ENCODE measurements at places on chromosomes 1 and 21. TPM values are rescaled to one million over a fixed set of nuclear protein-coding genes. Genes with fewer than 3 reads are reported as not detected.

Gene TSEN15
- total RNA-seq, result 79.7 TPM

- no peak overlapping the region for H3K4me3 ChIP-seq
- H3K27me3 ChIP-seq, result no peaks in the 10 kb centered on the region
- no peak overlapping the region for H3K27ac ChIP-seq
- H3K4me1 ChIP-seq, result no peaks in the 10 kb centered on the region
- no peak for DNase-seq
- H3K36me3 ChIP-seq, result no peaks in the 10 kb centered on the region
Measured at GRCh38 chr1:3560251-3560871, 50.9 kb downstream of the MEGF6 start.

- no peaks in the 10 kb centered on the region for H3K27me3 ChIP-seq
- no peaks in the 10 kb centered on the region for H3K4me1 ChIP-seq
- no peak overlapping the region for H3K27ac ChIP-seq
- no peak overlapping the region for H3K4me3 ChIP-seq
- DNase-seq, result no peak
- no peaks in the 10 kb centered on the region for H3K36me3 ChIP-seq
Measured at GRCh38 chr1:22349362-22350043, 102.1 kb upstream of the ZBTB40 start.

- H3K27me3 ChIP-seq, result no peaks in the 10 kb centered on the region
- no peak overlapping the region for H3K27ac ChIP-seq
- no peak overlapping the region for H3K4me3 ChIP-seq
- no peaks in the 10 kb centered on the region for H3K36me3 ChIP-seq
- DNase-seq, result no peak
- no peaks in the 10 kb centered on the region for H3K4me1 ChIP-seq
Measured at GRCh38 chr1:101960142-101960541, 36.6 kb downstream of the OLFM3 start.

DNA sequence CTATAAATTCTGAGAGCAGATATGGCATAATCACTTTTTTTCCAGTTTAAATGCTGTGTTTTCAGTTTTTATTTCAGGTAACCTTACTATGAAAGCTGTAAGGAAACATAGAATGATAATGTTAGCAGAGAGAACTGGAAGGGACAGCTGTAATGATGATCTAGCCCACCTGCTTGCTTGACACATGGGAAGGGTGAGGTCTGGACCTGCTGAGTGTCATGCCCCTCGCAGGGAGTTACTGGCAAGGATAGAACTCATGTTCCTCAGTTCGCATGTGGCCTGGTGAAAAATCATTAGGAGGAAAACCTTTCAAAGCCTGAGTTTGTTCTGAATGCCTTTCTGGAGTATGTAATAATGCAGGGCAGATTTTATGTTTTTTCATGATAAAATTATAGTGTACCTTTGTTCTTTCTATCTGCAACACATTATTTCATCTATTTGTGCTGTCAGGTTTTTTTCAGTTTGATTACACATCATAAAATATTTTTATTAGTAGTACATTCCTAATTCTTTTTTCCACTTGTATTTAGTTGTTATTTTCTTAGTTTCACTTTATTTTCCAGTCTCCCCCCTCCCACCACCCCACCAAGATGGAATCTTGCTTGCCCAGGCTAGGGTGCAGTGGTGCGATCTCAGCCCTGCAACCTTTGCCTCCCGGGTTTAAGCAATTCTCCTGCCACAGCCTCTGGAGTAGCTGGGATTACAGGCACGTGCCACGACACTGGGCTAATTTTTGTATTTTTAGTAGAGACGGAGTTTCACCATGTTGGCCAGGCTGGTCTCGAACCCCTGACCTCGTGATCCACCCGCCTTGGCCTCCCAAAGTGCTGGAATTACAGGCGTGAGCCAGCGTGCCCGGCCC lies 8.0 kb downstream of the DDI2 start:
- no peak overlapping the region for H3K27ac ChIP-seq
- DNase-seq, result no peak
- no peaks in the 10 kb centered on the region for H3K27me3 ChIP-seq
- H3K4me3 ChIP-seq, result no peak overlapping the region

DNA sequence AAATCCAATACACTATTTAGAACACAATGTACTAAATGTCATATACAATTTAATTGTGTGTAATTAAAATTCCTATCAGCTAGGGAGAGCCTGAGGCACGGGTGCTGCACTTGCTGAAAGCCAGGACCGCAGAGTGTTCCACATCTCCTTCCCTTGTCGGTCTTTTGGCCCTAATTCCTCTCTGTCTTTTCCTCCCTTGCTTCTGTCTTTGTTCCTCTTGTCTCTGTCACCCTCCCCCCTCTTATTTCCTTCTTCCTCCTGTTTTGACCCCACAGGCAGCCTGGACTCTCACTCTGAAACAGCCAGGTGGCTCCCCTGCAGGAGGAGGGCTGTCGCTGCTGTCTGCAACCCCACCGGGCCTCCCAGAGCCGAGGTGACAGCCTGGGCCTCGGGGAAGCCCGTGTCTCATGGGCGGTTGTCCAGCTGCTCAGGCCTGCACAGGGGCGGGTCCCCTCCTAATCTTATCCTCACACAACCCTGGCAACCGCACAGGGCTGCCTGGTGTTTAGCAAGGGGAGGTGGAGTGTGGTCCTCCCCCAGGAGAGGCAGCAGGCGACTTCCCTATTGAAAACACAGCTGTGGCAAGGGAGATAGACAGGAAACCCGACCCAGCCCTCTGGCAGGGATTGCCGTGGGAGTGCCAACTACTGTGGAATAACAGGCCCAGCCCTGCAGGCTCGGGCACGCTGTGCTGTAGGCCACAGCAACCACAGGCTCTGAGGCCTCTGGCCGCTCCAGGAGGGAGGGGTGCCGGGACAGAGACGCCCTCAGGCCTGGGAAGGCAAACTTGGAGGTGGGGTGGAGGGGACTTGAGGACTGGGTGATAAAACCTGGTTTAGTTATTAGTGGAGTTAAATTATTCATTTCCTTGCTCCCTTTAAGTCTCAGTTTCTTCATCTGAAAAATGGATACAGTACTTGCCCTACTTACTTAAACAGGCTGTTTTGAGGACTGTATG lies 68.8 kb upstream of the WDR26 start:
- no peak overlapping the region for H3K4me3 ChIP-seq
- no peaks in the 10 kb centered on the region for H3K4me1 ChIP-seq
- H3K27ac ChIP-seq, result no peak overlapping the region
- no peaks in the 10 kb centered on the region for H3K27me3 ChIP-seq
- H3K36me3 ChIP-seq, result no peaks in the 10 kb centered on the region

Gene LTN1
- 48.9 TPM for total RNA-seq

Gene AMPD2
- total RNA-seq, result 72.3 TPM

Gene RGSL1
- total RNA-seq, result 0.22 TPM

Gene CHD5
- not detected for total RNA-seq

DNA sequence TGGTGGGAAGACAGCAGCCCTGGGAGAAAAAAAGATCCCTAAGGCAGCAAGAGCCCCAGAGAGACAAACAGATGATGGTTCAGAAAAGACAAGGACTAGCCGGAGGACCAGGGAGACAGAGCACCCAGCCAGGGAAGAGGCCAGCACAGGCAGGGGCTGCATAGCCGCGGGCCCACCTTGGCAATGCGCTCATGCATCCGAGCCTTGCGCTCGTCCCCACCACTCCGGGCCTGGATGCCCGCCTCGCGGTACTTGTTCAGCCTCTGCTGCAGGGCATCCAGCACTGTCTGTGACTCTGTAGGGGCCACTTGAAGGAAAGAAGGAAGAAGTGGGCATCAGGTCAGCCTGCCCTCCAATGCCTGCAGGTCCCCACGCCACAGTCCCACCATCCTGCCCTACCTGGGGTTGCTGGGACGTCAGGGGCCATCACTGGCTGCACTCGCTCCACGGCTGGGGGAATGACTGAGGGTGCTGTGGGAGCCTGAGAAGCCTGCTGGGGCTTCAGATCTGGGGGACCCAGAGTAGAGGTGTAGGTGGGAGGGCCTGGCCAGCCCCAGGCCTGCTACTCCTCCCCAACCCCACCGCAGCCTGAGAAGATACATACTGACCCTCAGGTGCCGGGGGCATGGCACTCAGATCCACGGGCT lies 7.0 kb downstream of the CC2D1B start:
- peaks cover 9% of the 10 kb centered on the region for H3K36me3 ChIP-seq
- H3K27ac ChIP-seq, result no peak overlapping the region
- H3K4me3 ChIP-seq, result no peak overlapping the region
- H3K4me1 ChIP-seq, result 0 out of 2 replicates have a peak, but pooled peaks cover under 1% of the 10 kb centered on the region
- no peak for DNase-seq
- no peaks in the 10 kb centered on the region for H3K27me3 ChIP-seq

GRCh38 chr1:56453417-56454078 lies 125.8 kb downstream of the PLPP3 start:
- no peak overlapping the region for H3K27ac ChIP-seq
- H3K4me1 ChIP-seq, result no peaks in the 10 kb centered on the region
- H3K27me3 ChIP-seq, result no peaks in the 10 kb centered on the region
- no peaks in the 10 kb centered on the region for H3K36me3 ChIP-seq
- no peak for DNase-seq
- no peak overlapping the region for H3K4me3 ChIP-seq

Gene LCE3D
- not detected for total RNA-seq

DNA sequence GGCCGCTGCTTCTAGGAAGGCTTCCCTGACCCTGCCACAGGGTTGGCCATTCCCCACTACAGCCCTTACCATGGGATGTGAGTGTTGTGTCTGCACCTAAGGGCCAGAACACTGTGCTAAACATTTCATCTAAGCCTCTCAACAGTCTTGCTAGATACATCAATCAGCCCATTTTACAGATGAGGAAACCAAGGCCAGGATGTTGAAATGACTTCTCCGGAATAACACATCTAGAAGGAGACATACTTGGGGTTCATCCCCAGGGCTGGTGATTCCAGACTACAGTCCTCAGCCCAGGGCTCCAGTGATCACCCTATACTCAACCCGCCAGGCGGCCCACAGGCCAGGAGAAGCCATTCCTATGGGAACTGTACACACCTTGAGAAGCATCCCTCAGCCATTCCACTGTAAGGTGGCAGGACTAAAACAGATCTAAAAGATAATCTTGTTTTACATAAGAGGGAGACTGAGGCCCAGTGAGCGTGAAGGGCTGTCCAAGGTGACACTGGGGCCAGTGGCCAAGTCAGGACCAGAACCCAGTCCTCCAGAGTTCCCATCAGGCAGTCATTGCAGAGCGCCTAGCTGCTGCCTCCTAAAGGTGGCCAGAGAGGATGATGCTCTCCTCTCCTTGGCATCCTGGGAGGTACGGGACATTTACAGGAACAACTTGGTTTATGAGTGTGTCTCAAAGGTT lies 119.5 kb downstream of the GLIS1 start:
- no peak for DNase-seq
- H3K4me1 ChIP-seq, result no peaks in the 10 kb centered on the region
- no peak overlapping the region for H3K27ac ChIP-seq
- H3K4me3 ChIP-seq, result no peak overlapping the region
- no peaks in the 10 kb centered on the region for H3K36me3 ChIP-seq

Gene AKR7A2
- 122 TPM for total RNA-seq

Gene LRRC7
- not detected for total RNA-seq

DNA sequence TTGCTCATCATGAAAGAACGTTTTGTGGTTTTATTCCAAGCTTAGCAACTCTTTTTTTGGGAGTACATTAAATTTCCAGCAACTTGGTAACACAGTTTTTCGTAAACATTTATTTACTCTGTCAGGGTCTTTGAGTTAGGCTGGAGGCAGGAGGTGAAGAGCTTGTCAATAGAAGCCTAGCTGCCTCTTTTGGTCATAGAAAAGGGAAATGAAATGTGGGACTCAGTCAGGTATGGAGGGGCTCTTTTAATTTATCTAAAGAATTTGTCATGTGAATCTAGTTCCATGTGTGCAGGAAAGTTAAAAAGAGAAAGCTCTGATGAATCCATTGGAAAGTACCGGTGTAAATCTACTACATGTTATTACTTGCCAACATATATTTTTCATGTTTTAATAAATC lies 45.9 kb upstream of the PRMT6 start:
- H3K27me3 ChIP-seq, result no peaks in the 10 kb centered on the region
- H3K4me3 ChIP-seq, result no peak overlapping the region
- no peak for DNase-seq
- H3K4me1 ChIP-seq, result no peaks in the 10 kb centered on the region
- H3K27ac ChIP-seq, result no peak overlapping the region

Gene SYDE2
- total RNA-seq, result not detected

GRCh38 chr21:14602382-14602958 lies 56.4 kb upstream of the SAMSN1 start:
- H3K27me3 ChIP-seq, result no peaks in the 10 kb centered on the region
- H3K27ac ChIP-seq, result no peak overlapping the region
- no peak for DNase-seq
- H3K36me3 ChIP-seq, result no peaks in the 10 kb centered on the region
- H3K4me1 ChIP-seq, result no peaks in the 10 kb centered on the region
- H3K4me3 ChIP-seq, result no peak overlapping the region

Gene HSPB7
- not detected for total RNA-seq

DNA sequence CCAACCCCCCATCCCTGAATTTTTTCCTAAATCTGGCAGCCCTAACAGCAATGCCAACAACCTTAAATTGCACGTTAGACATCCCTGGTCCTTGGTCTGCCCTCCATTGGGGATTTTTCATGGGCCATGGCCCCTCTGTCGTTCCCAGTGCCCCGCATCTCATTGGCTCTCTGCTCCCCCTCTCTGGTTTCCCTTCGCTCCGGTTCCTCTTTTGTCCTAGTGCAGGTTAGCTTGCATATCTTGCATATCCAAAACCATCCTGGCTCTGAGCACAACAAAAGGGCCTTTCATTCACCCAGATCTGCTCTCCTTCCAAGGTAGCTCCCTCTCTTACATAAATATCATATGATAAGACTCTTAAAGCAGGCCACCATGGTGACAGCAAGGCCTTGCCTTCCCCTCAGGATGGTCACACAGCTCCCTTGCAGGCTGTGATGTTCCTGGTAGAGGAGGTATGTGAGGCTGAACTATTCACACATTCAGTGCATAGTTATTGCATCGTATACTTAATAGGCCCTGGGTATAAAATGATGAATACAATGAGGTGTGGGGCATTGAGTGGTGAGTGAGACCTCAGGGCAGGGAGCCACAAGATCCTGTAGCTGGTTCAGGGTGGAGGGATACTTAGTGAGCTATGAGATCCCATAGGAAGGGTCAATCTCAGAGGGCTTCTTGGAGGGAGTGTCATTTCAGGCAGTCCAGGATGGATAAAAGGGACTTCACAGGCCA lies 45.2 kb downstream of the TENT5C start:
- H3K4me1 ChIP-seq, result peaks cover 16% of the 10 kb centered on the region
- H3K27ac ChIP-seq, result no peak overlapping the region
- no peaks in the 10 kb centered on the region for H3K27me3 ChIP-seq
- no peaks in the 10 kb centered on the region for H3K36me3 ChIP-seq

DNA sequence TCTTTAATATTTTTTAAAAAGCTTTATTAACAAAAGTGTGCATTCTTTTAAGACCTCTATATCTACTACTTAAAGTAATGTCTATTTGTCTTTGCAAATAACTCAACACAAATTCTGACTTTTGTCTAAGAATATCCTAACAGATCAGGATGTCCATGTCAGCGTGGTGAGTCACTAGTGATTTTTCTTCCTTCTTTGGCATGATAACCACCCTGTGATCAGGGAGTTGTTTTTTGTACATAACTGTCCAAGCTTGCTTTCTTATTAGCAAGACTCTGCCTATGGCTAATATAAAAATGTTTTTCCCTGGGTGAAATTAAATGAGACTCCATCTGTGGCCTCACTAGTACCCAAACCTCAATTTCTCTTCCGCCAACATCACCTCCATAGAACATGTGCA lies 688.9 kb upstream of the ADGRL2 start:
- no peaks in the 10 kb centered on the region for H3K36me3 ChIP-seq
- H3K27me3 ChIP-seq, result no peaks in the 10 kb centered on the region
- no peak for DNase-seq
- H3K4me1 ChIP-seq, result no peaks in the 10 kb centered on the region
- H3K4me3 ChIP-seq, result no peak overlapping the region
- no peak overlapping the region for H3K27ac ChIP-seq

Gene REG4
- total RNA-seq, result not detected

- H3K36me3 ChIP-seq, result no peaks in the 10 kb centered on the region
- no peaks in the 10 kb centered on the region for H3K27me3 ChIP-seq
- no peak overlapping the region for H3K27ac ChIP-seq
Measured at GRCh38 chr1:210770396-210770984, 363.5 kb downstream of the KCNH1 start.

All from Karpas-422 (cell line).